ENCODE measurements at places on chromosomes 12 and 14.
A peak's percentile ranks its signal among the peaks of the same experiment; 100 is the strongest.

DNA sequence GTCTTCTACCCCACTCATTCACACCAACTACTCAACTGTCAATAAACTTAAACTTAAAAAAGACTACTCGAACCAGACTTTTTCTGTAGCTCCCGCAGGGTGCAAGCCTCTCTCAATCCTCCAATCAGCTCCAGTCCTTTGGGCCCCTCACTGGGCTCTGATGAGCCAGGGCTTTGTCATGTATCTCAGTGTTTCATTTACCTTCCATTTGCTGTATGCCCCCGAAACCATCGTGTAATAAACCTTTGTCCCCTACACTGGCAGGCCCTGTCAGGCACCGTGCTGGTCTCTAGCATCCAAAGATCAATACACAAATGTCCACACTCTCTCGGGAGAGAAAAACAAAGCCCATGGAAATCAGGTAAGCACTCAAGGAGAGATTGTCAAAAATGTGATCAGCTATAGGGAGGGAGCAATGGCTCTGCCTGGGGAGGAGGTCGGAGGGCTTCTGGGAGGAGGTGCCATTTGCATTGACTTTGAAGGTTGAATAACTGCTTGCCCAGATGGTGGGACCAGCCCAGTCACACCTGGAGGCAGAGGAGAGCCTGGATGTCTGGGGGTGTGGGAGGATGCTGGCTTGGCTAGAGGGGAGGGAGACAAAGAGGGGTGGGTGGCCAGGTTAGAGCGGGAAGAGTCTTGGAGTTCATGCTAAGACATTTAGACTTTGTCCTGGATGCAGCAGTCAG is 42.1 kb upstream of the DICER1 start:
- no peak for DNase-seq

DNA sequence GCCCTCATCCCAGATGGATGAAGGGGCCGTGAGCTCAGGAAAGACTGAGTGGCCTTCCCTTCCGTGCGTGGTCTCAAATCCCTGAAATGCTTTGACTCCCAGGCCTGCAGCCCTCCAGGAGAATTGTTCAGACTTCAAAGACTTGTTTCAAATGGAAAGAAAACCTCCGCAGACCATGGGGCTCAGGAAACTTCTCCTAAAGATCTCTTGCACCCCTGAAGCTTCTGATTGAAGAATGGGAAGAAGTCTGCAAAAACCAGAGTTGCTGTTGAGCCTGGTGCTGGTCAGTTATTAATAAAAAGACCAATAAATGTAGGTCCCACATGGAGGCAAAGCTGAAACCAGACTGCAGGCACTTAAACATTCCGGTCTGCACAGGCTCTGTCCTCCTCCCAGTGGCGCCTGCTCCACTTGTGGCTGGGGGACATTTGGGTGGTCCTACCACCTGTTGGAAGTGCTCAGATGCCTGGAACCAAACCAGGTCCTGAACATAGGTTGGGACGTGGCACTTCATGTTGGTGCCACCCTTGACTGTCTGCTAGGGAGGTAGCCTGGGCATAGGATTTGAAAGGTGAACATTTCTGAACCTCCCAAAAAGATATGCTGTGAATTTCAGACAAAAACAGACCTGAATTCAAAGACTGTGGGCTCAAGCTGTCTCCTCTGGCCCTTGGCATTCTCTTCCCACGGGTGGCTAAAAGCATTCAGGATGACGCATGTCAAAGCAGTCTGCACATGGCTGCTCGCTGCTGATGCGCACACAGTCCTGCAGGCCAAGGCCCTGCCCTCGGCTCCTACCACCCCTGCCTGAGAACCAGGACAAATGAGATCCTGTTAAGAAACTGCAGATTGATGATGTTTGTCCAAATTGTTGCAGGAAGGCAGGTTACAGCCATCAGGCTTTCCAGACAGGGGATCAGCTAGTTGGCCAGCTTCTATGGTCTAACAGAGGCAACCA is 36.2 kb upstream of the MEG3 start:
- DNase-seq, result no peak

DNA sequence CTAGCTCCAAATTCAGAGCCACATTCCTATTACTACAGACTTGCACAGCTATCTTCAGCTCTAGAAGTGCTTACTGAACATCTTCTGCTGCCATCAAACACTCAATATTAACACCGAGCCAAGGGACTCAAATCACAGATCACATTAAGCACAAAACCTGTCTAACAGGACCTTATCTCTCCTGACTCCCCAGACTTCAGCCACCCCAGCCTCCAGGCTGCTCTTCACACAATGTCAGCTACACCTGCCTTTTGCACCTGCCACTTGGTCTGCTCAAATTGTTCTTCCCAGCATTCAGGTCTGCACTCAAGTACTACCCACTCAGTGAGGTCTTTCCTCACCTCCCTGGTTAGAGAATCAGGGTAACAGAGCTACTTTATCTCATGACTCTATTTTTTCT is 57.1 kb downstream of the GALC start:
- no peak for DNase-seq

- DNase-seq, result no peak
Measured at GRCh38 chr12:11980115-11980514, 90.6 kb upstream of the BCL2L14 start.

GRCh38 chr12:123243671-123244262 is 10.5 kb downstream of the MTRFR start:
- no peak for DNase-seq

DNA sequence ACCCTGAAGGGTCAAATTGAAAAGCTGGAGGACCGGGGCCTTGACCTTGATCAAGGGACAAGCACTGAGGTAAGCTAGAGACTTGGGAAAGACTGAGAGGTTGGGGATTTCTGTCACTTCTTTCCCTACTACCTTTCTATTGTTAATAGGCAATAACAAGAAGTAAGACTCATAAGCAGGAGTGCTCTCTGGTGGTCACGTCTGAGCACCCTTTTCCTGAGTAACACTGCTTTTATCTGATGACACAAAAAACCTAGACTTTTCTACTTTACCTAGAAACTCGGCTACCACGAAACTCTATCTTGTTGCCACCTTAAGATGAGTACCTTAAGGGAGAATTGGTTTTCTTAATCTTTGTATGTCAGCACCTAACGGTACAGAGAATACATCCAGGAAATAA is 35.5 kb upstream of the PPFIBP1 start:
- DNase-seq, result no peak

- no peak for DNase-seq
Measured at GRCh38 chr12:65960820-65961189, 136.5 kb downstream of the HMGA2 start.

- DNase-seq, result peak; percentile 27
Measured at GRCh38 chr14:22231018-22231417, 358.0 kb downstream of the DAD1 start.

GRCh38 chr12:81596558-81596957 is 162.6 kb downstream of the PPFIA2 start:
- DNase-seq, result no peak

- no peak for DNase-seq
Measured at GRCh38 chr12:118472940-118473339, 96.6 kb downstream of the SUDS3 start.

DNA sequence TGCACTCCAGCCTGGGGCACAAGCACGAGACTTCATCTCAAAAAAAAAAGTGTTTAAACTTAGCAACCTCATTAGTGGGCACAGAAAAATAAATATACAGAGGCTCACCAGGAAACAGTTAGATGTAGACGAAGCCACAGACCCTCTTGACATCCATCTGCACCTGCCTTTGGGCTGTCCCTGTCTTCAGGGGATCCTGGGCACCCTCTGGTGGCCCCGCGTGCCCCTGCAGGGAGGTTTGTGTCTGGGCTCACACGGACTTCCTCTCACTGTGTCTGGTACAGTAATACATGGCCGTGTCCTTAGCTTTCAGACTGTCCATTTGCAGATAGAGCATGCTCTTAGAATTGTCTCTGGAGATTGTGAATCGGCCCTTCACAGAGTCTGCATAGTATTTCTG is 916.5 kb downstream of the TMEM121 start:
- DNase-seq, result peak; percentile 17

DNA sequence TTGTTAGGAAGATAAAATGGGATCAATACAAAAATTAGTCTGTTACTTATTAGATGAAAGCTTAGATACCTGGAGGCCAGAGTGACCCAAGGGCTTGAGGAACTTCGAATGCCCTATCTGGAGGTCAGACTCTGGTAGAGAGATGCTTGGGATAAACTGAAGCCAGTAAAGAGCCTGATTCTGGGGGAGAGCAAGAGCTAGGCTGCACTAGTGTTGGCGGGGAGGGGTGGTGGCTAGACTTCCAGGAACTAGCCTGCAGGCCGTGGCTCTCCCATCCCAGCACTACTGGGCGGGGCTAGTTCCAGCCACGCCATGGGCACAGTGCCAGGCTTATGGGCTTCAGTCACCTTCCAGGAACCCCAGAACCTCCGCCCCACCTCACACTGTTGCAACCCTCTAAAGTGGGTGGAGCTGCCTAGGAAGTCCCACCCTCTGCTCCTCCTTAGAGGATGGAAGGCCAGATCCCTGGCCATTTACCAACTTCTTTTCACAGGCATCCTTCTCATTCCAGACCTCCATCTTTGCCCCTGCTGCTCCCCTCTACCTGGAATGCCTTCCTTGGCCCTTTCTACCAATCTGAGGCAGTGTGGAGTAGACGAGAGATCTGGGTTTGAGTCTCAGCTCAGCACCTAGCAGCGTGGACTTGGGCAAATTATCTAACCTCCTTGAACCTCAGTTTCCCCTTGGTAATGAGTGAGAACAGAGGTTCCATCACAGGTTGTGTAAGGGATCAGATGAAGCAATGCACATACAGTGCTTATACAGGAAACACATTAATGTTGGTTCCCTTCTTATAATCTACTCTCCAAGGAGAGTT is 6.3 kb upstream of the NFE2 start:
- DNase-seq, result peak; percentile 10

- DNase-seq, result no peak
Measured at GRCh38 chr14:68577802-68578541, 214.9 kb downstream of the ZFP36L1 start.

- DNase-seq, result no peak
Measured at GRCh38 chr14:99387880-99388279, 92.8 kb downstream of the SETD3 start.

GRCh38 chr12:105822131-105823105 is 316.3 kb downstream of the NUAK1 start:
- no peak for DNase-seq

DNA sequence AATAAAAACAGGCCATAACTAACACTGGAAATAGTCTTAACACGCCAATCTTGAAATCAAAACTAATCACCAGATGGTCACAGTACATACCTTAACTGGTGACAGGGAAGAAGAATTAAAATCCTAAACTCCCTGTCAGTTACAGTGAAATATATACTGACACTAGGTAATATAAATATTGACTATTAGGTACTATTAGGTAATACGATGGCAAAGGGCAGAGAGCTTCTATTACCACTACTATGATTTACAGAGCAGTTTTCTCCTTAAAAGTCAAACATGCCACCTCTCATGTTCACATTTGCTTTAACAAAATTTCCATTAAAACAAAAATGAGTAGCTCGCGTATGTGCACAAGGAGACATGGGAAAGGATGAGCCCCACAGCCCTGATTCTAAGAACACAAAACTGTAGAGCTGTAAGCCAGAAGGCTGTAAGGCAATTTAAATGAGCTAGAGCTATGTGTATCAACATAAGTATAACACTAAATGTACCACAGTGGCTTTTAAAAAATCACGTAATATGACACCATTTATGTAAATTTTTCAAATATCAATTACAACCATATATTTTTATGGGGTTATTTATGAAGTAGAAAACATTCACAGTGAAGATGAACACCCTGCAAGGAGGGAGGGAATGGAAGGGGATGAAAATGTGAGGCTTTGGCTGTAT is 19.1 kb downstream of the SETD3 start:
- no peak for DNase-seq

- DNase-seq, result no peak
Measured at GRCh38 chr12:100020370-100020769, 35.6 kb upstream of the ANKS1B start.

DNA sequence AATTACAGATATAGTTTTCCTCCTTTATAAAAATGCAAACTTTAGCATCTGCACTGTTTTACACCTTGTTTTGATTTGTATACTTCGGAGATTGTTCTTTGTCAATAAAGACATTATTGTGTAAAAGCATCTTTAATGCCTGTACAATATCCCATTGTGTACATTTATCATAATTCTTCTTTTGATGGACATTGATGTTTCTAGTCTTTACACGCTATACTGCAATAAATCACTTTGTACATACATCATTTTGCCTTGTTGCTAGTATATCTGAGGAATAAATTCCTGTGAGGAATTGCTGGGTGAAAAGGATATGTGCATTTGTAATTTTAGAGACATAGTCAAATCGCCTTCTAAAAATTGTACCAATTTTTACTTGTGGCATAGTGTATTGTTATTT is 30.4 kb downstream of the WDR20 start:
- no peak for DNase-seq

GRCh38 chr12:79344855-79345847 is 345.6 kb downstream of the PAWR start:
- DNase-seq, result no peak

- no peak for DNase-seq
Measured at GRCh38 chr12:89924191-89924590, 215.6 kb upstream of the ATP2B1 start.

DNA sequence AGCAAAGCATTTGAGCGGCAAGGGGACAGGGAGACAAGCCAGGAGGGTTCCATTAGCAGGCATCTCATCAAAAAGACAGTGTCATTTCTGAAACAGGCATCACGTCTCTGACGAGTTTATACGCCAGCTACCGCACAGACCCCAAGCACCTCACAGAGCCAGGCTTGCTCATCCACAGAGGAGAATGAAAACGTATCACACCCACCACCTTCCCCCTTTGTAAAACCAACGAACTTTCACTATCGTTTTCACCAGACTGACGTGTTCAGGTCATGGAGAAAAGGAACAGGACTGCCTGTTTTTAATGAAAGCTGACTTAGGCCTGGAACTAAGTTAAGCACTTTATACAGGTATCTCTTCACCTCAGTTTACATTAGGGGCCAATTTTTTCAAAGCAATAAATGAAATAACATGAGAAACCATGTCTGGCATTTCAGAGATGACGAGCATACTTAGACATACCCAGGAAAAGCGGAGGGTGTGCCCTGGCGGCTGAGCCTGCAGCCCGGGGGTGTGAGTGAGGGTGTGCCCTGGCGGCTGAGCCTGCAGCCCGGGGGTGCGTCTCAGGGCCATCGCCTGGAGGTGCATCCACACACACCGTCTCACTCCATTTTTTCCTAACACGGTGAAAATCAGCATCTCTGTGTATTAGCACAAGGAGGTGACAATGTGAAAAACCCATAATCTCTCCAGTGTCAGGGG is 41.9 kb downstream of the STX2 start:
- peak; percentile 14 for DNase-seq

- no peak for DNase-seq
Measured at GRCh38 chr14:38384741-38385140, 128.8 kb upstream of the CLEC14A start.

GRCh38 chr12:80195074-80195726 is 95.9 kb downstream of the OTOGL start:
- no peak for DNase-seq

GRCh38 chr14:95490727-95491451 is 25.6 kb downstream of the SYNE3 start:
- no peak for DNase-seq

- DNase-seq, result no peak
Measured at GRCh38 chr14:76163668-76164363, 12.1 kb downstream of the GPATCH2L start.

GRCh38 chr12:76757694-76758093 is 6.2 kb upstream of the ZDHHC17 start:
- no peak for DNase-seq
